Activated CD4-positive, alpha-beta memory T cell treated with anti-CD3 and anti-CD28 coated beads for 36 hours (primary cell): ENCODE measurements at places on chromosomes 16 and 17.

- H3K4me1 ChIP-seq: peaks cover 3% of the 10 kb centered on the region
- no peak for DNase-seq
- no peaks in the 10 kb centered on the region for H3K36me3 ChIP-seq
These were observed 146.3 kb downstream of the XYLT1 start for GRCh38 chr16:17324451-17324850.

- H3K4me1 ChIP-seq: no peaks in the 10 kb centered on the region
- no peak for DNase-seq
- H3K36me3 ChIP-seq: no peaks in the 10 kb centered on the region
- no peak overlapping the region for H3K4me3 ChIP-seq
- peaks cover 20% of the 10 kb centered on the region for H3K27me3 ChIP-seq
- no peak overlapping the region for H3K27ac ChIP-seq
These were observed 26.2 kb downstream of the TBX2 start for GRCh38 chr17:61425682-61426481.

DNA sequence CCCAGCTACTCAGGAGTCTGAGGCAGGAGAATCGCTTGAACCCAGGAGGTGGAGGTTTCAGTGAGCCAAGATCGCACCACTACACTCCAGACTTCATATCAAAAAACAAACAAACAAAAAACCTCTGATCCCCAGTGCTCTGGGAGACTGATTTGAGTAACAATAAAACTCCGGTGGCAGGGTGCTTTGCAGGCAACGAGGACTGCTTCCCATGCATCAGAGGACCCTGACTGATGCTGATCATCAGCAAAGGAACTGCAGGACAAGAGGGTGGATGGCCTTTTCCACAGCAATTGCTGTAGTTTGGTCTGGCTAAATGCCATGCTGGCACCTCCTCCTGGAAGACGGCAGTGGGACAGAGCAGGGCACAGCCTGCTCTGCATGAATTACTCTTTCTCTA lies 6.4 kb upstream of the SLC39A11 start:
- DNase-seq: no peak
- no peak overlapping the region for H3K27ac ChIP-seq
- no peaks in the 10 kb centered on the region for H3K4me1 ChIP-seq
- peaks cover 5% of the 10 kb centered on the region for H3K27me3 ChIP-seq

- H3K27ac ChIP-seq: no peak overlapping the region
- no peaks in the 10 kb centered on the region for H3K36me3 ChIP-seq
- H3K4me3 ChIP-seq: no peak overlapping the region
- no peaks in the 10 kb centered on the region for H3K27me3 ChIP-seq
These were observed 977.2 kb downstream of the CDH11 start for GRCh38 chr16:64144617-64145016.
